ENCODE measurements at places on chromosomes 13 and 19.

GRCh38 chr19:12379732-12380443 lies 14.4 kb upstream of the ZNF442 start:
- DNase-seq, result peak; percentile 5

DNA sequence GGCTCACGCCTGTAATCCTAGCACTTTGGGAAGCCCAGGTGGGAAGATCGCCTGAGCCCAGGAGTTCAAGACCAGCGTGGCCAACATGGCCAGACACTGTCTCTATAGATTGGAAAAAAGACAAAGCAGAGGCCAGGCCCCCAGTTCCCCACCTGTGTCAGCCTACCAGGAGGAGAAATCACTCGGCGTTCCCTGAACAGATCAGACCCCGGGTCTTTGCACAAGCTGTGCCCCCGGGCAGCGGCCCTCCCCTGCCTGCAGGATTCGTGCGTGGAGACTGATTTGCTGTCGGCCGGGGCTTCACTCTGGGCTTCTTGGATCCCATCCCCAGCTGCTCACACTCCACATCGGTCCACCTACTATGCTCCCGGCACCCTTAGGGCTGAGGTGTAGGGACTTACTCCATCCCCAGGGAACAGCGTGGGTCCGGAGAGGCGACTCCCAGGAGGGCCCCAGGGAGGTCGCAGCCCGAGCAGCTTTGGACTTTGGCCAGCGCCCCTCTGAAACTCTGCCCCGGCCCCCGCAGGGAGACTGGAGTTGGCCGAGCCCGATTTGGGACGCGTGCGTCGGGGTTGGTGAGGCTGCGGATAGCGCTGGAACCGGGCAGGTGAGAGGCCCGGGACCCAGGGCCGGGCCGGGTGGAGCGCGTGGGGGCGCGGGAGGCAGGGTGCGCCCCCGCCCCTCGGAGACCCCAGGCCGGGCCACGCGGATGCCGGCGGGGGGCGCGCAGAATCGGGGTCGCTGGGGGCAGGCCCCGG lies 515 bp upstream of the EFNA2 start:
- DNase-seq, result no peak

DNA sequence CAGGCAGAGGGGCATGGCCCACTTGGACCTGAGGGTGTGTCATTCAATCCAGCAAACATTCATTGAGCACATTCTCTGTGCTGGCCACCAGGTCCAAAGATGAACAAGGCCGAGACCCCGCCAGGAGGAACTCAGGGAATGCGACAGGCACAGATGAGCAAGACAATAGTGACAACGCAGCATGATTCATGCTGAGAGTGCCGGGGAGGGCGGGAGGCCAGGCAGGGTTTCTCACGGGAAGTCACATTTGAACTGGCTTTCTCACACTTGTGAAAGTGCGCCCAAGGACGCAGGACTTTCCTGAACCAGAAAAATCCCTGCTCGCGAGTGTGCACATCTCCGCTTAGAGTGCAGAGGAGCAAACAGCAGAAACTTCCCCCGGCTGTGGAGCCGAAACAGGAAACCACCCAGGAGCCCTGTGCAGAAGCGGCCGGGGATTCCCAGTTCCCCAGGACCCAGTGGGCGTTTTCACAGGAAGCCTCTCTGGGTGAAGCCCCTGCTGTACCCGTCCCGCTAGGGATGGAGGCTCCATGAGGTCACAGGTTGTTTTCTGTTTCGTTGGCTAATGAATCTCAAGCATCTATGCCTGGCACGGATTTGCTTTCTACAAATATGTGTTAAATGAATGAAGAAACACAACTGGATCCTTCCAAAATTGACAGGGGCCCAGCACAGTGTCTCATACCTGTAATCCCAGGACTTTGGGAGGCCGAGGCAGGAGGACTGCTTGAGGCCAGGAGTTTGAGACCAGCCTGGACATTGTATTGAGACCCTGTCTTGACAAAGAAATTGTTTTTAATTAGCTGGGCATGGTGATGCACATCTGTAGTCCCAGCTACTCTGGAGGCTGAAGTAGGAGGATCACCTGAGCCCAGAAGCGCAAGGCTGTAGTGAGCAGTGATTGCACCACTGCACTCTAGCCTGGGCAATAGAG lies 68.4 kb upstream of the TM9SF2 start:
- peak; percentile 61 for DNase-seq

GRCh38 chr19:1062387-1063029 lies 4.5 kb upstream of the ARHGAP45 start:
- no peak for DNase-seq

DNA sequence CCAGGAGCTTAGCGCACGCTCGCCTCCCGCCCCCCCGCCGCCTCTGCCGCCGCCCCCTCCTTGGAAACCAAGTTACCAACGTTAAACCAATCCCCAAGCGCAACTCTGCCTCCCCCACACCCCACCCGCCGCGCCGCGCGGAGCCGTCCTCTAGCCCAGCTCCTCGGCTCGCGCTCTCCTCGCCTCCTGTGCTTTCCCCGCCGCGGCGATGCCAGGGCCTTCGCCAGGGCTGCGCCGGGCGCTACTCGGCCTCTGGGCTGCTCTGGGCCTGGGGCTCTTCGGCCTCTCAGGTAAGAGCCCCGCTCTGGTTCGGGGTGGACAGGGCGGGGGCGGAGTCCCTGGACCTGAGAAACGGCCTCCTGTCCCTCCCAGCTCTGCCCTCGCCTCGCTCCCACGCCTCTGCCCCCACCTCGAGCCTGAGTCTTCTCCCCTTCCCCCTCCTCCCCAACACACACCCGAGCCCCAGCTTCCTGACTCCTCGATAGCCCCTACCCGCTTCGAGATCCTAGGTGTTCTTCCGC lies at the start of gene ICAM5:
ICAM5 (plus strand) TSS at position 117 of the 521 bp plus-strand sequence; CDS start at position 209, 92 bp downstream.
- DNase-seq, result peak; percentile 43

DNA sequence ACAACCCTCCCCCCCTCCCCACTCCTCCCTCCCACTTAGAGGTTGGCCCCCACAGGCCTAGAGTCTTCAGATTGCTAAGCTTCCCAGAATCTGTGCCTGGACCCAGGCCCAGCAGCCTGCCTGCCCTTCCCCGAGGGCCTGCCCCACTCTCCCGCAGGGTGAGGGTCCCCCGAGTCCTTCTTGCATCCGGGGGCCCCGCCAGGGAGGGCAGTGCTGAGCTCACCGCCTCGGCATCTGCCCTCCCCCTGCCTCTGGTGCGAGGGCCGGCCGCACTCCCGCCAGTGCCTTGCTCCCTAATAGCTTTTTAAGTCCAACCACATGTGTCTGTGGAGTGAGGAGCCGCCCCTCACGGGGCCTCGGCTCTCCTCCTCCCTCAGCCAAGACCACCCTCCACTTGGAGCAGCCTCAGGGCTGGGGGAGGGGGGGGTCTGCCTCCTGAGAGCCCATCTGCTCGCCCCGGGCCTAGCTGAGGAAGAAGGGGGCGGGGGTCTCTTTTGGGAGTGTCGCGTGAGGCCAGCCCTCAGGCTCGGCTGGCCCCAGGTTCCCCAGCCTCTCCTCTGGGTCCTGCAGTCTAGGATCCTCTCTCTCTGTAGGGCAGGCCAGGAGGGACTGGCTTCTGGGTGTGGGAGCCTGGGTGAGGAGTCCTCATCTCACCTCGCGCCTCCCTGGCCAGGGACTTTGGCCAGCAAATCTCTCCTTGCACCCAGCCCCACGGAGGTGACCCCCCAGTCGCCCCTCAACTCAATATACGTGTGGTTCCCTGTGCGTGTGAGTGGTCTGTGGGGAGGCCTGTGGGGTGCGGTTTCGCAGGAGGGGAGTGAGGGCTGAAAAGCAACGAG lies 47.2 kb downstream of the LYL1 start:
- peak; percentile 98 for DNase-seq

- peak; percentile 41 for DNase-seq
Measured at GRCh38 chr19:39264306-39265290, 3.6 kb upstream of the IFNL2 start.

DNA sequence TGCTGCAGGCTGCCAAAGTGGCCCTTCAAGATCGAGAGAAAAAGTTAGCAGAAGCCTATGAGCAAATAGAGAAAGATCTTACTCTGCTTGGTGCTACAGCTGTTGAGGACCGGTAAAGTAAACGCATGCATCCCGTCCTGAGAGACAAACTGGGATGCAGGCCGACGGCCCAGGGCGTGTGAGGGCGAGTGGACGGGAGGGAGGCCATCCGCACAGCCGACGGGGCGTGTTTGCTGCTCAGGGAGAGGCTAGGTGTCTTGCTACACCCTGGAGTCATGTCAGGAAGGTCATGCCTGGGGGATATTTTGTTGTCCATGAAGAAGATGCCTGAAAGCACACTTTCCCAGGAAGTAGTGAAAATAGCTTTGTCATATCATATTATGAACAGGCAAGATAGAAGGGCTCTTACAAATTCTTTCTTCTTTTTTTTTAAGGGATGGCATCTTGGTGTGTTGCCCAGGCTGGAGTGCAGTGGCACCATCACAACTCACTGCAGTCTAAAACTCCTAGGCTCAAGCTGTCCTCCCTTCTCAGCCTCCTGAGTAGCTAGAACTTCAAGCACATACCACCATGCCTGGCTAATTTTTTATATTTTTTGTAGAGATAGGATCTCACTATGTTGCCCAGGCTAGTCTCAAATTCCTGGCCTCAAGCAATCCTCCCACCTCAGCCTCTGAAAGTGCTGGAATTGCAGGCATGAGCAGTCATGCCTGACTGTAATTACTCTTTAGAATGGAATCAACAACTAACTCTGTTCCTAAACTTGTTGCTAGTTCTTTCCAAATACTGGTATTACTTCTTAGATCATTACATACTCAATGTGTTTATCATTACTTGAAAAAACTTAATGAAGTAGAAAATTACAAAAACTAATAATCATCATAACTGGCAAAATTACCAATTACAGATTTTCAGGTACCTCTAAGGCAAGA lies 117.6 kb upstream of the MCF2L start:
- DNase-seq, result no peak

DNA sequence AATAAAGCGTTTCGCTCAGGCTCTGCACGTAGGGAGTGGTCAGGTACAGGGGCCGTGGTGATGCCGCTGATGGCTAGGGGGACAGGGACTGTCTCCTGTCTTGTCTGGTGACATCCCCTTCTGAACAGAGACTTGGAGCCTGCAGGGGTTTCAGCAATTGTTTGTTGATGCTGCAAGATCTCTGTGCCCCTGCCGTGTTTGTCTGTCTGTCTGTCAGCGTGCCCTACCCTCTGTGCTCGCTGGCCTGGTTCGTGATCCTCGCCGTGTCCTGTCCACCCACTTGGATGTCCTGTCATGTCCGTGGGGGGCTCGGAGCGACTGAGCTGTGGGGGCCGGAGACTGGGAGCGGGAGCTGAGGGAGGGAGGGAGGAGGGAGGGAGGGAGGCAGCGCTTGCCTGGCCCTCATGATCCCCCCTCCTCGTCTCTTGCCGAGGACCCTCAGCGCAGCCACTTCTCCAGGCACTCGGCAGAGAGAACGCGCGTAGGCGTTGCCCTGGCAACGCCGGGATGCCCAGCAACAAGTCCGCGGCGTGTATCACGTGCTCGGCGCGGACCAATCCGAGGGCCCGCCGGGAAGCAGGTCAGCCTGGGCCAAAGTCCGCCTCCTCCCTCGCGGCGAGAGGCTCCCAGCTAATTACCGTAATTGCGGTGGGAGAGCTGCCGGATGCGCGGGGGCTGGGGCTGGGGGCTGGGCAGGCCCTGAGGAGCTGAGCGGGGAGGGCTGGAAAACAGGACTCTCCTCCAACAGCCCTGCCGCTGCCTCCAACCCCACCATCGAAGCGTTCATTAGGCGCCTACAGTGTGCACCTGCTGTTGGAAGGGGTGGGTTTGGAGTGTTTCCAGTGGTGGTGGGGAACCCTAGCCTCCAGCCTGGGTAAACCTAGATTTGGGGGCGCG lies 31.9 kb upstream of the FEM1A start:
- DNase-seq, result peak; percentile 97

DNA sequence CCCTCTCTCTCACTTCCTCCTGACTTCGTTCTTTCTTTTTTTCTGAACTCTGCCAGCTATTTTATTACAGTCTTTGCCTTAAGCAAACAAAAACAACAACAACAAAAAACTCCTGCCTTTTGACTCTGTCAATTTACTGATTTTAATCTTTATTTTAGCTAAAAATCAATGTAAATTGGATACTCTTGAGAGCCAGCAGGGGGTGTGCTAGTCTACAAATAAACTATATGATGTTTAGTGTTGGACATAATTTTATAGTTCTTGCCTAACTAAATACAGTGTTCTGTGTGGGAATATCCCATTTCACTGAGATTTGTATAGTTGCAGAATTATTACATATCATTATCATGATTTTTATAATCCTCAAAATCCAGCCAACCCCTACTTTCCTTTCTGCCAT lies 1199.9 kb upstream of the SPRY2 start:
- DNase-seq, result peak; percentile 28

GRCh38 chr19:33621811-33622504 lies at the start of gene CHST8:
CHST8 (plus strand) TSS chr19:33621953; CDS start chr19:33689262, 67,309 bp downstream.
- peak; percentile 74 for DNase-seq

DNA sequence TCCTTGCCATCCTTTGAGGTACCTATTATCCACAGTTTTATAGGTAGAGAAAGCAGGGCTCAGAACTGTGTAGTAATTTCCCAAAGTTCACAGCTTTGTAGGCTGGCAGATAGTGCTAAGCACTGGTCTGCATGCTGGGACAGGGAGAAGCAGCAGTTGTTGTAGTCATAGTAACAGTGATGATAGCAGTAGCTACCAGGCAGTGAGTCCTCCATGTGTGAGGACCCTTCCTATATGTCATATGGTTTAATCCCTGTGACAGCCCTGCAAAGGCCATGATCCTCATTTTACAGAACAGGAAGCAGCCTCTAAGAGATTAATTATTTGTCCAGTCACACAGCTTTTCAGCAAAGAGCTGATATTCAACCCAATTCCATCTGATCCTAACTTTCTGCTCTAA lies 21.0 kb downstream of the SERP2 start:
- DNase-seq, result no peak

- no peak for DNase-seq
Measured at GRCh38 chr19:38033658-38034491, 126.9 kb downstream of the SIPA1L3 start.

DNA sequence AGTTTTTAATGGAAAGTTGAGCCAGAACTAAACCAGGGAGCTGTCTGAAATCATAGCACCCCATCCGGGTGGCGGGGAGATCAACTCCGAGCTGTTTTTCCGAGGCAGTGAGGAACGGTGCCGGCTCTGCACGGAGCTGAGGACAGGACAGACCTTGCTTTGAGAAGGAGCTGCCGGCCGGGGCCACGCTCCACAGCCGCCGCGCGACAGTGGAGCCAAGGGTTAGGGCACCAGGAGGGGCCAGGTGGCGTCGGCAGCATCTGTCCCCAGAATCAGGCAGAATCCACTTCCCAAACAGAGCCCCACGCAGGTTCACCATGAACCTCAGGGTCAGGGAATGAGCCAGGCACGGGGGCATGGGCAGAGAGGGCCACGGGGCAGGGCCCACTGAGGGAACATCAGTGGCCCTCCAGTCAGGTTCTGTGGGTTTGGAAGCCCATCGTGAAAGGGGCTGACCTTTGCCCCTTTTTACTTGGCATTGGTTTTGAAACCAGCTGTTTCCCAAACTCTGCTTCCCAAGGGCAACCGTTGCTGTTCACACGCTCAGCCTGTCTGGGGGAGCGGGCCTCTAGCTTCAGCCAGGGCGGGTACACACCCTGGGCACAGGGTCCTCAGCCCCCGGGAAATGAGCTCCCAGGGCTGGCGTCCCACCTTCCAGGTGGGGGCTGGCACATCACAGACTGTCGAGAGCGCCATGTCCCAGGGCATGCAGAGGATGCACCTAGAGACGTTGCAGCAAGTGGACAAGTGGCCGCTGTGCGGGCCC lies 18.1 kb downstream of the PEX11G start:
- DNase-seq, result no peak

- DNase-seq, result no peak
Measured at GRCh38 chr13:48393698-48394085, 19.2 kb downstream of the LPAR6 start.

GRCh38 chr13:73521290-73521624 lies 462.5 kb downstream of the KLF5 start:
- DNase-seq, result no peak

Measured in astrocyte of the hippocampus (primary cell).